ENCODE measurements at places on chromosomes 2 and 18.
A peak's percentile ranks its signal among the peaks of the same experiment; 100 is the strongest.

DNA sequence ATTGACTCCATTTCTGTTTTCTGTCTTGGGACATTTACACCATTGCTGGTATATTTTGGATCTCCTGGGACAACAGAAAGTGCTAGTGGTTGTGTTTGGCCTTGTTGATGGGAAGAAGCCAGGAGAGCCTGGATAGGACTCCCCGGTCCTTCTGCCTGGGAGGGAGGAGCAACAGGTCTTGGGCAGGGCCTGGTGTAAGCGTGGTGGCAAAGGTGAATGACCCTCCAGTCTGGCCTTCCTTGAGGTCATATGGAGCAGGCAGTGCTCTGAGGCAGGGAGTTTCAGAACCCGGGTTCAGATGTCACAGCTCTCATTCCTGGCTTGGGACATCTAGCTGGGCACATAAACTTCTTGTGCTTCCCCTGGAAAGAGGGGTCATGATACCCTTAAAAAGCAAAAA, 56.0 kb upstream of the RBM44 start:
- no peak for DNase-seq

DNA sequence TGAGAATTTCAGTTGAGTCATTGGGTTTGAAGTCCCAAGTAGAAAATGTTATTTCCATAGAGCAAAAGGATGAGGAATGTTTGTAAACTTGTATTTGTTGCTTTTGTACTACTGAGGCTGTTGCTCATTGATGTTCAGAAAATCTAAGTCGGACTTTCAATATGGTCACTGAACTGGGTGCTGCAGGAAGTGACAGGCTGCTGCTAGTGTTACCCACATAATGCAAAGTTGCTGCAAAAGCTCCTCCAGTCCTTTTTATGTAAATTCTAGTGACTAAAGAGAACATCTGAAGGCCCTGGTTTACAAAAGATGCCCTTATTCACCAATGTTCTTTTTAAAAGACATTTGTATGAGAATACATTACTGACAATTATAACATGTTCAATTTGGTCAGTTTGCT, 131.1 kb upstream of the FAM98A start:
- no peak for DNase-seq

GRCh38 chr2:128805918-128806317, 487.2 kb upstream of the HS6ST1 start:
- DNase-seq = no peak

DNA sequence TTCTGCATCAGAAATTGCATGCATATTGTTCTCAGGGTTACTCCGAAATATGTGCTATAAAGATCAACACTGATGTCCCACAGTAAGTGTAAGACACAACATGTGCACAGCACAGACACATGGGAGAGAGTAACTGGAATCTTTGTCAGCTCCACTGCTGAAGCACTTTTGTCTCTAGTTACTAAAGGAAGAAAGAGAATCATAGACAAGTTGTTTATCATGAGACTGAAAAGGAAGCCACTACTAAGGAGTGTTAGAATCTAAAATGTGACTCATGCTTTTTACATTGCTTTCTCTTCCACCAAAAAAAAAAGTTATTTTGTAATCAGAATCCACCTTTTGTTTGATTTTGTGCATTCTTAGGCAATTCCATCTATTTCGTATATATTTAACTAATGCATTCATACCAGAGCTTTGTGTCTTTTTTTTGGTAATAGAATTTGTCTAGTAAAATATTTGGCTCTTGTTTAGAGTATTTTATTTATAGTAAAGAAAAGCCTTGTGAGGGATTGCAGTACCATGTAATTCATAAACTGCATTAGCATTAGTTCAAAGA, 502.4 kb downstream of the FBXO15 start:
- DNase-seq = no peak

- DNase-seq = no peak
These were observed 46.1 kb upstream of the MGAT4A start for GRCh38 chr2:98777076-98777475.

DNA sequence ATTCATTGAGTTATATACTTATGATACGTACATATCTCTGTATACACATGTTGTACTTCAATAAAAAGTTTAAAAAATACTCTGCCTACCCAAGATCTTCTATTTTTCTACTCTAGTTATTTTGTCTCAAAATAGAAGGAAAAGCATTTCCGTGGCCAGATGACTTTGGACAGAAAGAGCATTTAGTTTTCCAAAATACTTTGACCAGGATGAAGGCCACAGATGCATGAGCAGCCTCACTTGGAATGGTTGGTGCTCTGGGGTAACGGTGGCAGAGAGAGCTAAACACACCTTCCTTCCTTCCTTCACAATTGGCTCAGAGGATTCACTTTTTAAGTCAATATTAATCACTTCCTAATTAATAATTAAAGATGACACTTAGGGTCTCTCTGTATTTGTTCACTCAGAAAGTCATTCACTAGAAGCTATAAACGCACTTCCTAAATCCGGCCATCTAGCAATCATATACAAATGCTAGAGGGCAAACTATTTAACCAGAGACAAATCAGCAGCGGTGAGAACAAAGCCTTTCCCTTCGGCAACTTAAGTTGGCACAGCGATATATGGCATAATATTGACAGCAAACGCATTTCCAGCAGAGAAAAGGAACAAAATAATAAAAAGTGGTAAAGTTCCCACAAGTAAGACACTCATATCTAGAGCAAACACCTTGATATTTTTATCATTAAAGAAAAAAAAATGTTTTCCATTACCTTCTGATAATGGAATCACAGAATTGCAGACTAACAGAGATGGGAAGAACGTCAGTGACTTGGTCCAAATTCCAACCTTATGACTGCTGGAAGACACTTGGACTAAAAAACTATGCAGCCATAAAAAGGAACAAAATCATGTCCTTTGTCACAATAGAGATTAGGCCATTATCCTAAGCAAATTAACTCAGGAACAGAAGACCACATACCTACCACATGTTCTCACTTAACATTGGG, 55.9 kb upstream of the NARS1 start:
- no peak for DNase-seq

- DNase-seq = no peak
These were observed 430.9 kb upstream of the HNRNPA3 start for GRCh38 chr2:176781570-176782217.

GRCh38 chr18:59268127-59268720, 5.0 kb downstream of the RAX start:
- no peak for DNase-seq

DNA sequence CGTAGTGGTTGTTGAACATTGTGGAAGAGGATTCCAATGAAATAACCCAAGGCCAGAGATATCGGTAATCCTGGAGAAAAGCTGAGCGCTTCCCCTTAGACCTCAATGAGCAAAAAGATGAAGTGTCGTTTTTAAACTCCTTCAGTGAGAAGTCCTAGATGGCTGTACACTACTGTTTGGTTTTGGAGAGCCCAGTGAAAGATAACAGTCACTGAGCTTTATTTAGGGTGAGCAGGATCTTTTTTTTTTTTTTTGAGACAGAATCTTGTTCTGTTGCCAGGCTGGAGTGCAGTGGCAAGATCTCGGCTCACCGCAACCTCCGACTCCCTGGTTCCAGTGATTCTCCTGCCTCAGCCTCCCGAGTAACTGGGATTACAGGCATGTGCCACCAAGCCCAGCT, 24.2 kb downstream of the LRRC30 start:
- DNase-seq = no peak

DNA sequence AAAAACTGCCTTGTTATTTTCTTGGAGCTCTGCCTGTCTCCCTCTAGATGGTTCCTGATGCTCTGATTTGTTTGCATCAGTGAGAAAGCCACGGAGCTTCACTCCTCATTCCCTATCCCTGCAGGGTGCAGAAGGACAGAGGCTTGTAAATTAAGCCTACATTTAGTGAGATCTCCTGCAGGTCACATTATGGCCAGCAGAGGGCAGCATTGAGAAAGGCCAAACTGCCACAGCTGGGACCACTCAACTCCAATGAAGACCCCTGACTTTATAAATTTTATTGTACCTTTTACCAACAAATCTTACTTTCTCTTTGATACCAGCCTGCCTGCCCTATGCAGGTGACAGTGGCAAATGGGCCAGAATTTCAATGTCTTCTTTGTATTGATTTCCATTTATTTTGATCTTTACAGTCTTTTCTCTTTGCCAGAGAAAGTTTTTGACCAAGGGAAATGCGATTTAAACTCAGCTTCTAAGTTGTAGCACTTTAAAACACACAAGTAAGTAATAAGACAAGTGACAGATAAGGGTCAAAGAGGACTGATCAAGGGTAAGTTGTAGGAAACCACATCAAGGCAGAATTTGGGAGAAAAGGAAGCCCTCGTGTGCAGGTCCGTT, 1029.1 kb upstream of the KLHL29 start:
- no peak for DNase-seq

DNA sequence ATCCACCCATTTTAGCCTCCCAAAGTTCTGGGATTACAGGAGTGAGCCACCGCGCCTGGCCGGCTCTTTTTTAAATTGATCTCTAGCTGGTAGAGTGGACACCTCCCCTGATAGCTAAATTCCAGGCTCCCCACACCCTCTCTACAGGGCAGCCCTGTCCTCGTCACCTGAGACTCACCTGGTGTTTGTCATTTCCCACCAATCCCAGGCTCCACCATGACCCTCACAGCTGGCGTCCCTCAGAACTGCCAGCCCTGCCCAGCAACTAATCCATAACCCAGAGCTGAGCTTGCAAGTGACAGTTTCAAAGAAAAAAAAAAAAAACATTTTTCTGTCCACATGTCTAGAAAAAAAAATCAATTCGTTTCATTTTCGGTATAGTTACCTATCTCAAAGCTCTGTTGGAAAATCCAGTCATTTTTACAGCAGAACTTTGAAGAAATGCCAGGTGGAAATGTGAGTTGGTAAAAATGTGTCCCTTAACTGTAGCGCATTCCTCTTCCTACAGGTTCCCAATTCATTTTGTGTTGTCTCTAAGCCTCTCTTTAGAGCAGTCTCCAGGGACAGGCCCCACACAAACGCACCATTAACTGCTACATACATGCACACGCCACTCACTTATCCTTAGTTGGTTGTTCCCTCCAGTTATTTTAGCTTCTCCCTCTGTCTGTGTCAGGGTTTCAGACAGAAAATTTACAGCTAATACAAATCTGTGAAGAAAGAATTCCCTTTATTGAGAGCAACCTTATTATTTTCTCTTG, 294.7 kb downstream of the FBXO15 start:
- no peak for DNase-seq

DNA sequence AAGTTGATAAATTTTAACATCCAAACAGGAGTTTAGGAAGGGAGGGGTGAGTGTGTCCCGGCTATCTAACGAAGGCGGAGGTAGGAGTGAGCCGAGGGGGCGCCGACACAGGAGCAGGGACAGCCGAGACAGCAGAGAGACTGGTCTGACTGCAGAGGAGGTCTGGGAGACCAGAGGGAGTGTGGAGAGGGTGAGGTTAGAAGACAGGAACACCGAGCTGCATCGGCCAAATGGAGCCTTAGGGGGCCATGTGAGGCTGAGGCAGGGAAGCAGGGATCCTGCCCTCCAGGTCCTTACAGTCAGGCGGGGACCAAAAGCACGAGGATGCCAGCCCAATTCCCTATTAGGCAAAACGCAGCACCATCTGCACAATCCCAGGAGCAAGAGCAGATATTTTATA, 67.0 kb downstream of the SFXN5 start:
- no peak for DNase-seq

DNA sequence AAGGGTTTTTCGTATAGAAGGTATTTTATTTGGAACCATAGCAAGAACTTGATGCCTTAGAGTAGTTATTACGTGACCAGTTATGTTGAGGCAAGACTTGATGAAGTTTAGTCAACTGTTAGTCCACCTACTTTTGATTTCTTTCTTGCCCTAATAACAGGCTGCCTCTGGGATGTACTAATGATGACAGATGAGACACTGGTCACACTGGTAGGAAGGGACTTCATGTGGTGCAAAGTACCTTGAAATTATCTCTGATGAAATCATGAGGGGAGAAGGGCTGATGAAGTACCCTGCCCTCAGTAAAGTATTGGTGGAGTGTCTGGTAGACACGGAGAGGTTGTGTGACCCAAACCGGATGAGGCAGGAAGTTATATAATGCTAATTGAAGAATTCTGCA, 5.4 kb downstream of the DIS3L2 start:
- DNase-seq = no peak

DNA sequence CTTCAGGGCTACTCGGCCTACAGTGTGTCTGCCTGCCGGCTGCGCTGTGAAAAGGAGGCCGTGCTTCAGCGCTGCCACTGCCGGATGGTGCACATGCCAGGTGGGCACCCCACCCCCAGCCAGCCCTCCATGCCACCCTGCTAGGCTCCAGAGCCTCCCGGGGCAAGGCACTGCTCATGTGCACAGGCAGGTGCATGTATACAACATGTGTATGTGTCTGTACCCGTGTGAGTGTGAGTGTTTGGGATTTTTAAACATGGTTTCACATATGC, 11.3 kb downstream of the CHPF start:
- DNase-seq = no peak

DNA sequence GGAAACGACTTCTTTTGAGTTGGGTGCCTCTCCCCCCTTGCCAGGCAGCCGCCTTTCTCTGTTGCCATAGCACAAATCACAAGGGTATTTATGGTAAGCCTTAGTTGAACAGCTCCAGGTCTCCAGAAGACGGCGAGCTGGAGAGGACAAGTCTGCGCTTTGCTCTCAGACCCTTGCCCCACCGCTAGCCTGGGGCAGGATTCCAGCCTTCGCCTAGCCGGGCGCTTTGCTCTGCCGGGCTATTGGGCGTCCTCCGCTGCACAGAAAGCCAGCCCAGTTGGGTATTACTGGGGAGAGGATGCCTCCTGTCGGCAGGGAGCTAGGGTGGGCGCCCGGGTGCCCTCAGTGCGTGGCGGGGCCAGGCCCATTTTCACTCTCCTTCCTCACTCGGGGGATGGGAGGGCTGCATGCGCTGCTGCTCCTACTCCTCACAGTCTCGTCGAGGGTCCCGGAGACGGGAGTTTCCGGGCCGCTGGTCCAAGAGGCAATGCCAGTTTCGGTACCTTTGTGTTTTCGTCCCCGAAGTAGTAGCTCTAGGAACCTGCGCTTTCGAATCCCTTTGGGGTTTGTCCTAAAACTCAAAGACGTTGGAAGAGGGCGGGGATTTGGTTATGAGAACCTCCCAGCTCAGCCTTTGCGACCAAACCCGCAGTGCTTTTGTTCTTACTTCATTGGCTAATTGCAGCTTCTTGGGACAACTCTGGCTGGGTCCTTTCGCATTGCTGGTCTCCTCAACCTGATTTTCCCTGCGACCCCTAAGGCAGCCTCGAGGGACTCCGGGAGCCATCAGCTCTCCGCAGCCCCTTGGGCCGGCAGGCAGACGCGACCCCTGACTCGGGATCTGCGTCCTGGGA, 3.6 kb upstream of the DLX2 start:
- peak; percentile 38 for DNase-seq

DNA sequence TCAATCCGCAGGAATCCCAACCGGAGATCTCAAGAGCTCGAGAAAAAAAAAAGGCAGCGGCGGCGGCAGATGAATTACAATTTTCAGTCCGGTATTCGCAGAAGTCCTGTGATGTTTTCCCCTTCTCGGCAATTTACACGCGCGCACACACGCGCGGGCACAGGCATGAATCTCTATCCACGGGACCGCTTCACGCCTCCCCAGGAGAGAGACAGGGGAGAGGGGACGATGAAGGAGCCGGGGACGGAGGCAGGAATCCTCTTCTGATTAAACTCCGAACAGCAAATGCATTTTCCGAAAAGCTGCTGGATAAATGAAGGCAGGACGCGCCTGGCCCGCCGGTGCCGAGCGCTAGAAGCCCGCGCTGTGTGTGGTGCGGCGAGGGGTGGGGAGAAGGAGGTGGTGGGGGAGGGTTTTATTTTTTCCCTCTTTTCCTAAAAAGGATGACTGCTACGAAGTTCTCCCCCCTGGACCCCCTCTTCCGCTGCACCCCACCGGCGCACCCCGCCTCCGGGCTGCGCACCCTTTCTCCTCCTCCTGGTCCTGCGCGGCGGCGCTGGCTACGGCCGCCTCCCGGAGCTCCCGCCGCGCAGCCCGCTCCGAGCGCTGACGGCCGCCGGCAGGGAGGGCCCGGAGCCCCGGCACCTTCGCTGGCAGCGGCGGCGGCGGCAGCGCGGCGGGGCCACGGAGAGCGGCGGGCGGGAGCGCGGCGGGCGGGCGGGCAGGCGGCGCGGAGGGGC, at the start of gene BCL2:
Gene BCL2 (minus strand): TSS at position 387 of the 740 bp plus-strand sequence.
- no peak for DNase-seq

Measured in naive thymus-derived CD4-positive, alpha-beta T cell (primary cell).